ENCODE measurements at places on chromosomes 6 and 20.
A peak's percentile ranks its signal among the peaks of the same experiment; 100 is the strongest.

GRCh38 chr20:50977066-50978021, 18.7 kb downstream of the MOCS3 start:
- no peak for DNase-seq

GRCh38 chr6:98970469-98970868, 22.7 kb upstream of the FBXL4 start:
- no peak for DNase-seq

DNA sequence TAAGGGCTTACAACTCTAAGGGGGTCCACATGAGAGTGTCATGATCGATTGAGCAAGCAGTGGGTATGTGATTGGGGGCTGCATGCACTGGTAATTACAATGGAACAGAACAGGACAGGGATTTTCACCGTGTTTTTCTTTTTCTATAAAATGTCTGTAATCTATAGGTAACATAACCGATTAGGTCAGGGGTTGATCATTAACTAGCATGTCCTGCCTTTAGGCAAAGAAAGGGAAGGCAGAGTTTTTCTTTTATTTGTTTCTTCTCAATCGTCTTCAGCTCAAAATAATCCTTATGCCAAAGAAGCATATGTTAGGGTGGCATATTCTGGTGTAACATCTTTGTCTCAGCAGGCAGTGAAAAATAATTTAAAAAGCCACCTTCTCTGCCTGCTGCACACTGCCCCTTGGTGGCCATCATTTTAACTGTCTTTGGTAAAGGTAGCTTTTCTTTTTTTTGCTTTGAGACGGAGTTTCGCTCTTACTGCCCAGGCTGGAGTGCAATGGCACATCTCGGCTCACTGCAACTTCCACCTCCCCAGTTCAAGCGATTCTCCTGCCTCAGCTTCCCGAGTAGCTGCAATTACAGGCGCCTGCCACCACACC, 9.7 kb upstream of the CEP43 start:
- no peak for DNase-seq

GRCh38 chr6:34560366-34561226, 4.5 kb upstream of the SPDEF start:
- peak; percentile 16 for DNase-seq

DNA sequence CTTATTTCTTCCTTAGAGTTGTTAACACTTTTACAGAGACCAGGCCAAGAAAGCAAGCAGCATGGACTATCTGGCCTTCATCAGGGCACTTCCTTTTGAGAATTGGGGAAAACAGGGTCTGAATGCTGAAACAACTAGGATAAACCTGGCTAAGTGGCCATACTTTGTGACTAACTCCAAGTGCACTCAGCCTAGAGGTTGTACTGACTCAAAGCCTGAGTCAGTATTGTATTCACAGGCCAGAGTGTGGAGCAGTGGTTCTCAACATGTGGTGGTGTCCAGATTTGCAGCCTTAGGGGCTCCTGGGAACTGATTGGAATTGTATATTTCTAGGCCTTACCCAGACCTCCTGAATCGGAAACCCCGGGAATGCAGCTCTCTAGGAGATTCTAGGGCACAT, 20.1 kb downstream of the SEC23B start:
- no peak for DNase-seq

DNA sequence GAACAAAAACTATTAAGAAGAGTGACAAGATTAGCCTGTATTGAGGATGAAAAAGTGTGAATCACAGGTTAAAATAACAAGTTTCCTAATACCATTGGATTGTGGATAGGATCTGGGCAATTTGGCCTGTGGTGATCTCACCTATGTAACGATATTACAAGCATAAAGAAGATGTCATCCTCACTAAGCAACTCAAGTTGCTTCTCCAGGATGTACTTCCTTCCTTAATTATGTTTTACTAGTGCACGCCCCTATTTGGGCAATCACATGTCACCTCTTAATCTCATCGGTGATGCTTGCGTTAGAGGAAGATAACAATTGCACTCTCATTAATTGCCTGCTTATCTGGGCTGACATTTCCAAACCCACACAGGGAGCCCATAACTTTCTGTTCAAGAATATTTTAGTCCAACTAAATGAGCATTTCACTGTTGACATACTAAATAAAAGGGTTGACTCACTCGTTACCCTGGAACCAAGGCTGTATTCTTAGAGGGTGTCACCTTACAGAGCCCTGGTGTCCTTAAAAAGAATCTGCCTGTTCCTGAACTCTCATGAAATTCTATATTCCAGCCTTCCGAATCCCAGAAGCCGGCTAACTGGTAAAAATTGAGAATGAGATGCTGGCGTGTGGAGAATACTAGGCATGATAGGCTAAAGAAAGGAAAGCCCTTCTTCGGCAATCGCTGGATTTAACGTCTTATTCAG, 88.2 kb upstream of the ATXN1 start:
- no peak for DNase-seq

DNA sequence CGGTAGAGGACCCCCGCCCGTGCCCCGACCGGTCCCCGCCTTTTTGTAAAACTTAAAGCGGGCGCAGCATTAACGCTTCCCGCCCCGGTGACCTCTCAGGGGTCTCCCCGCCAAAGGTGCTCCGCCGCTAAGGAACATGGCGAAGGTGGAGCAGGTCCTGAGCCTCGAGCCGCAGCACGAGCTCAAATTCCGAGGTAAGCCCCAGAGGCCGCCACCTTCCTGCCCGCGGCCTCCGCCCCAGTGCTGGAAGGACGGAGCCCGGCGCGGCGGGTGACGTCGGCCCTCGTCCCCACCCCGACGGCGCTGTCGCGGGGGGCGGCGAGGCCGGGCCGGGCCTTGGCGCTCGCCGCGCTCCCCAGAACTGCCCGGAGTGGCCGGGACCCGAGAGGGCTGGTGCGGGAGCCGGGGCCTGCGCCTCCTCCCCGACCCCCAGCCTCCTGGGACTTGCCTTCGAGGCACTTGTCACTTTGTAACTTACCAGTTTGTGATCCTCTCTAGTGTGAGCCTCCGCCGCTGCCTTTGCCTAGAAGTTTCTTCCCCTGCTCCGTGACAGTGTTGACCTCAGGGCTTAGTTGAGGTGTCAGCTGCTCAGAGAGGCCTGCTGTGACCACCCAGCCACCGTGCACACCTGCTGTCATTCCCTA, 417 bp downstream of the VAPB start:
- DNase-seq: peak; percentile 18

- DNase-seq: no peak
These were observed 23.2 kb downstream of the PRPF6 start for GRCh38 chr20:64003960-64004725.

- no peak for DNase-seq
These were observed 193.6 kb downstream of the JARID2 start for GRCh38 chr6:15439410-15440025.

- no peak for DNase-seq
These were observed 164.6 kb downstream of the MTFR2 start for GRCh38 chr6:136085370-136086115.

GRCh38 chr20:44354979-44355497, 461 bp upstream of the HNF4A start:
- DNase-seq: no peak
